ENCODE measurements at places on chromosomes 16 and 17.

DNA sequence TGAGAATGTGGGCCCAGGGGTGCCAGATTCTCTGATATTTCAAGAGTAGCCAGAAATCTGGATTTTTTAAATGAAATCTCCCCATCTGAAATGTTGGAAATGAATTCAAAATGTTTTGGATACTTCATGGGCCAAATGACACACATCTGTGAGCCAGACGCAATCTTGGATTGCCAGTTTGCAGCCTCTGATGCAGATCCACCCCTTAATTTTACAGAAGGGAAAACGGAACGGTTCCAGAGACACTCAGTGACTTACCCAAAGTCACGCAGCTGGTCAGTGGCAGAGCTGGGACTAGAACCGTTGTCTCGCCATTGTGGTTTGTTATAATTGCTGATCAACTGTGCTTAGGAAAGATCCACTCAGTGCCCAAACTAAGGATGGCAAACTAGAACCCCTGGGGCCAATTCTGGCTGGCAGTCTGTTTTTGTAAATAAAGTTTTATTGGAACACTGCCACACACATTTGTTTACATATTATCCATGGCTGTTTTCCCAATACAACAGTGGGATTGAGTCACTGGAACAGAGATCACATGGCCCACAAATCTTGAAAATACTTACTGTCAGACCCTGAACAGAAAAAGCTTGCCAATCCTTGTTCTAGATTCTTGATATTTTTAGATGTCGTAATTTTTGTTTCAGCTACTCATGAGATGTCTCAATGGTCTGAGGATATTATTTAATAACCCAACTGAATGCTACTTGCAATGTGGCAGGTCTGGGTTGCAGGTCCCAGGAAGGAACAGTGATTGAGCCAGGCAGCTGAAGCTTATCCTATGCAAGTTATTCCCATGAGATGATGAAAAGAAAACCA, 143.8 kb downstream of the AXIN2 start:
- no peak for DNase-seq

DNA sequence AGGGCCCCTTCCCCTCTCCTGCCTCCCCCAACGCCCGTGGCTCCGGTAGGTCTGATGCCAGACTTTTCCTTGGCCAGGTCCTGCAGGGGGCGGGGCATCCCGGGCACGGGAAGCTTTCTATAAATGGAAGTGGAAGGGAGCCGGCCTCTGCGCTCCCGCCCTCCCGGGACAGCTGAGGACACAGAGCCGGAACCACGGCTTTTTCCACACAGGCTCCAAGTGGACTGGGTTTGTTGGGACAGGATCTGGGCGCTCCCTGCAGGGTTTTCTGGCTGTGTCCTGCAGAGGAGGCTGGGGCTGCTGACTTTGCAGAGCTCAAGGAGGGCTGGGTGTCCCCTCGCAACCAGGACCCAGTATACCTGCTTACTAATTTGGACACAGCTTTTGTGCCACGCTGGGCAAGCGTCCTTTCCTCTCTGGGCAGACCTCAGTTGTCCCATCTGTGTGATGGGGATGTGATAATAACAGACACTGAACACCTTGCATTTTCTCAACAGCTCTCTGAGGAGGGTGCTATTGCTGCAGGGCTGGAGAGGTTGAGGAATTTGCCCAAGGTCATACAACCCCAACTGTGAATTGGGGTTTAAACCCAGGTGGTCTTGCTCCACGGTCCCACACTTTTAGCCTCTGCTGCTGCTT, 1.8 kb downstream of the TNS4 start:
- no peak for DNase-seq

GRCh38 chr17:81511554-81511803, 1.1 kb downstream of the ACTG1 start:
- no peak for DNase-seq

GRCh38 chr17:61253937-61254574, 145.6 kb upstream of the TBX2 start:
- DNase-seq = no peak

- no peak for DNase-seq
Observed at GRCh38 chr16:48057048-48057447, 98.7 kb downstream of the ABCC12 start.

- peak; percentile 92 for DNase-seq
Observed at GRCh38 chr17:40317880-40318829, 9.2 kb downstream of the RARA start.

DNA sequence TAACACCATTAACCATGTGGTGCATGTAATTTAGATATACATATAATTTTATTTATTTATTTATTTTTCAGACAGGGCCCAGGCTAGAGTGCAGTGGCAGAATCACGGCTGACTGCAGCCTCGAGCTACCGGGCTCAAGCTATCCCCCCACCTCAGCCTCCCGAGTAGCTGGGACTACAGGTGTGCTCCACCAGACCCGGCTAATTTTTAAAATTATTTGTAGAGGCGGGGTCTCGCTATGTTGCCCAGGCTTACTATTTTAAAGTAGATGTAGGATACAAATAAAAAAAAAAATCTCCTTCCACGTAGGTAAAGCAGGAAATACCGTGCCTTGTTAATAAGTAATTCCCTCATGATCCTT, 446 bp upstream of the COQ7 start:
- DNase-seq = no peak

GRCh38 chr17:39156491-39156890, 5.1 kb upstream of the PLXDC1 start:
- DNase-seq = no peak

- DNase-seq = no peak
Observed at GRCh38 chr17:55659661-55660060, 63.0 kb downstream of the TMEM100 start.

Measured in SW 1271 (cell line).